ENCODE measurements at places on chromosomes 3 and 15. TPM values are rescaled to one million over a fixed set of nuclear protein-coding genes. Genes with fewer than 3 reads are reported as not detected.

Gene TAGLN3
- not detected for total RNA-seq

DNA sequence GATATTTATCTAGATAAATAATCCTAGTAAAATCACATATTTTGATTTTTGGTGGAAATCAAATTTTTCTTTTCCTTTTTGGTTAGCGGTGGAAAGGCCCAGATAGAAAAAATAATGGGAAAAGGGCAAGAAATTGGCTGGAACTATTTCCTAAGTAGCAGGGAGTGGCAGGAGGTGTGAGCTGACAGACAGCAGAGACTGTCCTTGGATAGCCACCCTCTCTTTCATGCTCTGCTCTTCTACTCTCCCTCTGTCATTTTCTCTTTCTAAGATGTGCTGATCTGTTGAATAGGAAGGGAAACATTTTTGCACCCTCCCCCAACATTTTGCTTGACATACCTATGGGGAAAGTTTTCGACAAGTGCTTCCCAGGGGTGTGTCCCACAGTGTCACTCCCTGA lies 18.9 kb upstream of the ONECUT1 start:
- no peak for DNase-seq

- no peak for DNase-seq
These were observed 306.5 kb downstream of the IL20RB start for GRCh38 chr3:137264071-137264820.

GRCh38 chr3:170102431-170102830 lies 64.6 kb downstream of the GPR160 start:
- DNase-seq: no peak

Gene LEO1
- total RNA-seq: 16.9 TPM

GRCh38 chr3:11632564-11632963 lies 11.2 kb downstream of the VGLL4 start:
- no peak for DNase-seq

- no peak for DNase-seq
These were observed 62.0 kb upstream of the ATP2C1 start for GRCh38 chr3:130831719-130832400.

- no peak for DNase-seq
These were observed 96.3 kb upstream of the IGF1R start for GRCh38 chr15:98551936-98552562.

Gene FRG2C
- not detected for total RNA-seq

GRCh38 chr3:55687526-55687925 lies 200.4 kb upstream of the WNT5A start:
- DNase-seq: peak; percentile 51

- no peak for DNase-seq
These were observed 65.0 kb upstream of the SEMA6D start for GRCh38 chr15:47652328-47652727.

GRCh38 chr3:36965440-36965839 lies 20.6 kb upstream of the TRANK1 start:
- DNase-seq: no peak

DNA sequence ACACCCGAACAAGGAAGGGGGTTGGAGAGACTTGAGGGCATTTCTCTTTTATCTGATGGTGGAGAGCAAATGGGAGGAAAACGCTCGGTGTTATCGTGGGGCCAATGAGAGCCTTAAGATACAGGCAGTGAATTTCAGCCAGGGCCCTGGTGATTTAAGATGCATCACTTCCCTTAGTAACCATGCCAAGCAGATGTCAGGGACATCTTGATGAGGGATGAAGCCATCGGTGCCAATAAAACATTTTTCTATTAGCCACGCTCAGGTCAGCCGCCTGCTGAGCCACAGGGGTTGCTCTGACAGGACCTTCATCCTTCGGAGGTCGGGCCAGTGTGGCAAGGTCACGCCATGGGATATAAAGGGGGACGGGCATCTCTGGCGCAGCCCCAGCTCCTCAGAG lies 10.6 kb downstream of the IQSEC1 start:
- DNase-seq: no peak

DNA sequence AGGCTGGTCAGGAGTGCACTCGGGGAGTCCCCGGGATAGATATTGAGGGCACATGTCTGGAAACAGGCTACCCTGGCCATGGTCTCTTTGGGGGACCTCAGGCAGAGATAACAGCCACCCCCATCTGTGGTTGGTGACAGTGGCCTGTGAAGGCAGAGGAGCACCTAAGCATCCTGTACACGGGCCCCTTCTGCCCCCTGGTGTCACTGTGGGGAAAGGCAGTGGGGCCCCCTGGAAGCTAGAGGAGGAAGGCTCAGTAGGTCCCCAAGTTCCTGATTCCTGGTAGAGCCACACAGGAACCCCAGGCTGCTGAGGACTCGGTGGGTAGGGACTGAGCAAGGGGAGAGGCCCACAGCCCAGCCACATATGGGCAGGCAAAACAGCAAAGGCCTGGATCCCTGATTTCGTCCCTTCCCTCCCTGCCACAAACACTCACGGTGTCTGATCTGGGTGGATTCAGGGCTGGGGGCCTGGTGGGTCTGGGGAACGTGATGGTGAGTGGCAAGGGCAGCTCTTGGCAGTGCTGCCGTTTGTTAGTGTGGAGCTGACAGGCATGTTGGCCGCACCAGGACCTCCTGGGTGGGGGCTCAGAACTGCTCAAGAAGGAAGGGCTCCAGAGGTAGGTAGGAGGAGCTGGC lies 14.1 kb upstream of the CXCR6 start:
- peak; percentile 81 for DNase-seq

Gene WDR49
- not detected for total RNA-seq

Gene FOXL2NB
- not detected for total RNA-seq

Gene TIMP4
- not detected for total RNA-seq

DNA sequence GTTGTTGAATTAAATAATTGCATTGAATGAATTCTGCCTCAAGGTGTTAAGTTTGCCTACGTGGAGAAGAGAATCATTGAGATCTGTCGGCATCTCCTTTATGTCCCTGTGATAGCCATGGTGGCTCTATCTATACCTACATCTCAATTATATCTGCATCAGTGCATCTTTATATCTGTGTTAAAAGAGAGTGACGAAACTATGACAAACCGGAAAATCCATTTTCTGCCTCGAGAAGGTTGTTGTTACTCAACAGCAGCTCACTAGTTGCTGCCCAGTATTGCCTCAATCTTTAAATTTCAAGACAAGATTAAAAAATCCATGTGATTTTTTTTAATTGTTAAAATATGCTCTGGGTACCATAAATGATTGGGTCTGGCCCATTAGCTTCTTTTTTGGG lies 58.7 kb downstream of the GUCA1C start:
- no peak for DNase-seq

All from Karpas-422 (cell line).